ENCODE measurements at places on chromosomes 3 and 15.

DNA sequence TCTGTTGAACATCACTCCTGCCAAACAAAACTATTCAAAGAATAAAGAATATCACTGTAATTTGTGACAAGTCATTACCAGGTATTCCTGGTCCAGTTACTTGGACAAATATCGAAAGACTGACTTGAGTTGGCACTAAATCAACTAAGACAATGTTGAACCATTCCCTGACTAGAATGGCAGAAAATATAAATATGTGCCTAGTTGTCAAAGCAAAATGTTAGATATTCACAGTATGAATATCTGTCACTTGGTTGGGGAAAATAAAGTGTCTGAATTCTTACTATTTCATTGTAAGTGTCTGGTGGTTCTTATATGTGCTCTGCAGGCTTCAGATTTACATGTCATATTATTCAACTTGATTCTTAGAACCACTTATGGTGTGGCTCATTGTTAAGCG lies 470.2 kb downstream of the NAALADL2 start:
- DNase-seq = no peak

GRCh38 chr3:8769088-8769822 lies at the start of gene OXTR:
OXTR (minus strand) TSS chr3:8769613; CDS start chr3:8768187, 1,426 bp downstream.
- peak; percentile 61 for DNase-seq

- DNase-seq = no peak
Measured at GRCh38 chr3:171200052-171200749, 173.7 kb upstream of the SLC2A2 start.

DNA sequence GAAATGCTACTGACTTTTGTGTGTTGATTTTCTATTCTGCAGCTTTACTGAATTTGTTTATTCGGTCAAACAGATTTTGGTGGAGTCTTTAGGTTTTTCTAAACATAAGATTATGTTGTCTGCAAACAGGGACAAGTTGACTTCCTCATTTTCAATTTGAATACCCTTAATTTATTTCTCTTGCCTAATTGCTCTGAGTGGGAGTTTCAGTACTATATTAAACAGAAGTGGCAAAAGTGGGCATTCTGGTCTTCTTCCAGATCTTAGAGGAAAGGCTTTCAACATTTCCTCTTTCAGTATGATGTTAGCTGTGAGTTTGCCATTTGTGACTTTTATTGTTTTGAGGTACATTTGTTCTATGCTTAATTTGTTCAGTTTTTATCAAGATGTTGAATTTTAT lies 268.5 kb downstream of the WNT5A start:
- DNase-seq = no peak

DNA sequence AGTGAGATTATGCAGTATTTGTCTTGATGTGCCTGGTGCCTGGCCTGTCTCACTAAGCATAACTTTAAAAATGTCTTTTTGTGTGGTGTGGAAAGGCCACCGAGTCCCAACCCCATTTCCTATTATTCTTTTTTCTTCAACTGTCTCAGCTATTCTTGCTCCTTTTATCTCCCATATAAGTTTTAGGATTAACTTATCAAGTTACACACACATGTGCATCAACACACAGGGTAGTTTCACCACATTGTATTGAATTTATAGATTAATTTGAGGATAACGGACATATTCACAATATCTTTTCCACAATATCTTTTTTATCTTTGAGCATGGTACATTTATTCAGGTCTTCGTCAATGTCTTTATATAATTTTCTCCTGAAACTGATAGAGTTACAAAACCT lies 127.6 kb downstream of the RYR3 start:
- DNase-seq = no peak

DNA sequence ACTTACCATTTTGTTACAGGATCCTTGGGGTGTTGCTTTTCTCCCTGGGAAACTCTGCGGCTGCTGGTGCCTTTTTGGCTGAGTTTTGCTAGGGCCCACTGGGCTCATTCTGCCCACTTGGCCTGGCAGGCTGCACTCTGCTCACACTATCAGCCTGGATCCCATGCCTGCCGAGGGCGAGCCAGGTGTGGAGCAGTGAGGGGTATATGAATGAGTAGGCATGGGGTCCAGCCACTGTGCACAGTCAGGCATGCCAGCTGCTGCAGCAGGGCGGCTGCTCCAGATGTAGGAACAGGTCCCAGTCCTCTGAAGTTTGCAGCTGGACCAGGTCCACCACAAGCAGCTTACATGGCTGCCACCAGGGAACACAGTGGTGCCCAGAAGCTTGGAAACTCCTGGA lies 136.4 kb upstream of the CNTN3 start:
- DNase-seq = no peak

GRCh38 chr3:127366383-127366782 lies 78.5 kb upstream of the PRR20G start:
- DNase-seq = no peak

DNA sequence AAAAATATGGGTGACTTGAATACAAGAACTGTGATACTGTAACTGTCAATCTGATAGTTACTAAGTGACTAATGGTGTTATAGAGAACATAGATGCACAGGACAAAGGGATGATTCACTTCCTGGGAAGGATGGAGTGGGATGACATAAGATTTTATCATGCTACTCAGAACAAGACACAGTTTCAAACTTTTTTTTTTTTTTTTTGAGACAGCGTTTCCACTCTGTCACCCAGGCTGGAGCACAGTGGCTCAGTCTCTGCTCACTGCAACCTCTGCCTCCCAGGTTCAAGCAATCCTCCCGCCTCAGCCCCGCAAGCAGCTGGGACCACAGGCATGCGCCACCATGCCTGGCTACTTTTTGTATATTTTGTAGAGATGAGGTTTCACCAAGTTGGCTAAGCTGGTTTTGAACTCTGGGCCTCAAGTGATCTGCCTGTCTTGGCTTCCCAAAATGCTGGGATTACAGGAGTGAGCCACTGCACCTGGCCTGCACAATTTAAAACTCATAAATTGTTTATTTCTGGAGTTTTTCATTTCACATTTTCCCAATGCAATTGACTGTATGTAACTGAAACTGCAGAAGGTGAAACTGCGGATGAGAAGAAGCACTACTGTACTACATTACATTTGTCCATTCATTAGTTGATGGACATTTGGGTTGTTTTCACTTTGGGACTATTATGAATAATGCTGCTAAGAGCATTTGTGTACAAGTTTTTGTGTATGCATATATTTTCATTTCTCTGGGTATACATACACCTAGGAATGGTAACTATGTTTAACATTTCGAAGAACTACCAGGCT lies 40.6 kb downstream of the ADIPOQ start:
- DNase-seq = peak; percentile 34

- DNase-seq = no peak
Measured at GRCh38 chr3:44981220-44981619, 5.2 kb downstream of the EXOSC7 start.

DNA sequence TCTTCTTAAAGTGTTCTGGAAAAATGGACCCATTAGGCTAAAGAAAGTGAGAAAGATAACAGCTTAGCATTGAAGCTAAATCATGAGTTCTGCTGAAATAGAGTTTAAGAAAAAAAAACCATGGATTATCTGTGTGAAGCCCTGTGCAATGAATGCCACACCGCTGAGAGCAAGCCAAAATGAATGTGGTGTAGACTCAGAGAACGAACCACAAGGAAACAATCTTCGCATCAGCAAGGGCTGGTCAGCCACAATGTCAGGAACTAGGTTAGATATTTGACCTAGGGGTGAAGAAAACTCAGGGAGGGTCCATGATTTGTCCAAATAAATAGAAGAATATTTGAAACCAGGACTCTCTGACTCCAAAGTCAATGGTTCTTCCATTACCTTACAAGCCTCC lies 91.4 kb upstream of the MEX3B start:
- DNase-seq = no peak

DNA sequence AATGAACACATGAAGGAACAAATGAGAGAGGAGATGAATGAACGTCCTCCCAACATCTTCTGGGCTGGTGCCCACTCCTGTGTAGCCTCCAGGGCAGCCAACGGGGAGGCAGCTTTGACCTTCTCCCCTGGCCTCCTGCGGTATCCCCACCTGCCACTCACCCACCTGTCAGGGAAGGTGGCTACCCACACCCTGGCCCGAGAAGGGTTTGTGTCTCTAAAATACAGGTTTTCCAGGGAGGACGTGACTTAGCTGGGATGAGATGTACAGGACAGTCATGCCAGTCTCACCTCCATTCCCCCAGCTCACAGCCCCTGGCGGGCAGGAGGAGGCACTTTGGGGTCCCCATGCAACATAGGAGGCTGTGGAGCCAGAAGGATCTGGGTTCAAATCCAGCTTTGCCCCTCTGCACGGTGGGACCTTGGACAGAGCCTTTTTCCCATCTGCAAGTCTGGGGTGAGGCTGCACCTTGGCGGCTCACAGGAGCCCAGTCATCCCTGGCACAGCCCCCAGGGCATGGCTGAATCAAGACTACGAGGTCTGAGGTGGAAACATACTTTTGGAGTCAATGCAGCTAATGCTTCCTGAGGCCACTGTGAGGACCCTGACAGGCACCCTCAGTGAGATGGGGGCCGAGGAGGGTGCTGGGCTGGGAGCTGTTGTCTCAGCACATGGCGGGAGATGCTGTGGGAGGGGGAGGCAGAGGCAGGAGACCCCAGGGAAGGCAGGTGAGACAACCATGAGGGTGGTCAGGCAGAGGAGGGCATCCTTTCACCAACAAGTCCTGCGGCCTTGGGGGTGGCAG lies 11.1 kb upstream of the PLXND1 start:
- no peak for DNase-seq

- DNase-seq = no peak
Measured at GRCh38 chr3:126287536-126288241, 69.5 kb downstream of the KLF15 start.

- no peak for DNase-seq
Measured at GRCh38 chr3:107985496-107985895, 105.3 kb downstream of the CD47 start.

Data from stimulated activated CD4-positive, alpha-beta T cell treated with anti-CD3 and anti-CD28 coated beads, Interleukin-2, amount 100 ng/mL, for 48 hours (primary cell).